Effector CD4-positive, alpha-beta T cell (primary cell): ENCODE measurements at places on chromosomes 12 and 14.
A peak's percentile ranks its signal among the peaks of the same experiment; 100 is the strongest.

DNA sequence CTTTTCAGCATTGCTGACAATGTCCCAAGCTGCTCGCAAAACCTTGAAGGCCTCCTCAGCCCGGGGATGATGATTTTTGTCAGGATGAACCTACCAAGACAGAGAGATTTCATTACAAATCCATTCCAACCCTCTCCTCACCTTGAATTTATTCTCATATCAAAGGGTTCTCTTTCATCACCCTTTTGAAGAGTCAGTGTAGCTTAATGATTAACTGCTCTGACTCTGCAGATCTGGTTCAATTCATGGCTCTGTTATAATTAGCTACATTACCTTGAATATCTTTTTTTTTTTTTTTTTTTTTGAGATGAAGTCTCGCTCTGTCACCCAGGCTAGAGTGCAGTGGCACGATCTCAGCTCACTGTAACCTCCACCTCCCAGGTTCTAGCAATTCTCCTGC is 5.6 kb downstream of the ORMDL2 start:
- DNase-seq, result no peak

DNA sequence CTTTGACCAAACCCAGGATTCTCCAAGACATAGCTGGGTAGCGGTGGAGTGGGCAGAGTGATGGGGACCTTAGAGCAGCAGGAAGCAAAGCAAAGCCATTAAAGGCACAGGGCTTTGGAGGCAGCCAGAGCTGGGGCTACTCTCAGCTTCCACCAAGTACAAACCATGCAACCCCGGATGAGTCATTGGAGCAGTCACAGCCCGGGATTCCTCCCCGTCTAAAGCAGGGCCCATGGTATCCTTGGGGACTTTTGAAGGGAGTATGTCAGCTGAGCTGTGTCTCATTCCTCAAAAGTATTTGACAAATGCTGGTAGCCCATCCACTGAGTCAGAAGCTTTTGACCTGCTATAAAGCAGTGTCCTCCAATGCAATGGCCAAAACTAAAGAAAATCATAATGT is 9.7 kb upstream of the IFI27 start:
- no peak for DNase-seq

GRCh38 chr12:55188974-55189556 is 31.8 kb upstream of the OR10A7 start:
- DNase-seq, result peak; percentile 27

DNA sequence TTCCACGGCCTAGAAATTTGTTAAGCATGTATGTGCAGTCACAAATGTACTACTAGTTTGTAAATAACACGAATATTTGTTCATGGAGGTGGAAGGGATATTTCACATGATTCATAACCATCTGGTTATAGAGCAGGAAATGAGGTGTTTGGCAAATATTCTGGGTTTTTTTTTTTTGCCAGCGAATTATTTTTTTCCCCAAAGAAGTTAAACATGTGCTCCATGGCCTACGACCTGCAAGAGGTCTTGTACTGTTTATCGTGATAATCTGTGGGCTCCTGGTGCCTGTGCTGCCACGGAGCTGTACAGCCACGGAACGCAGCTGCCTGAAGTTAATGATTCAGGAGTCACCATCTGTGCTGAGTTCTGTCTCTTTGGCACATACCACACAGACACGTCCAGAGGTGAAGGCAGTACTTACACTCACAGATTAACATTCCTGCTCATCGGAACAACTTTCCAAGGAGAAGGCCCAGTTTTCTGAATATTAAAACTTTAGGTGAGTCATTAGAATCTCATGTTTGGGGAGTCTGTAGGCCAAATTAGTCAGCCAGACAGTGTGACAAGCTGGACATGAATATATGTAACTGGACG is 156.3 kb downstream of the TMX1 start:
- DNase-seq, result no peak

DNA sequence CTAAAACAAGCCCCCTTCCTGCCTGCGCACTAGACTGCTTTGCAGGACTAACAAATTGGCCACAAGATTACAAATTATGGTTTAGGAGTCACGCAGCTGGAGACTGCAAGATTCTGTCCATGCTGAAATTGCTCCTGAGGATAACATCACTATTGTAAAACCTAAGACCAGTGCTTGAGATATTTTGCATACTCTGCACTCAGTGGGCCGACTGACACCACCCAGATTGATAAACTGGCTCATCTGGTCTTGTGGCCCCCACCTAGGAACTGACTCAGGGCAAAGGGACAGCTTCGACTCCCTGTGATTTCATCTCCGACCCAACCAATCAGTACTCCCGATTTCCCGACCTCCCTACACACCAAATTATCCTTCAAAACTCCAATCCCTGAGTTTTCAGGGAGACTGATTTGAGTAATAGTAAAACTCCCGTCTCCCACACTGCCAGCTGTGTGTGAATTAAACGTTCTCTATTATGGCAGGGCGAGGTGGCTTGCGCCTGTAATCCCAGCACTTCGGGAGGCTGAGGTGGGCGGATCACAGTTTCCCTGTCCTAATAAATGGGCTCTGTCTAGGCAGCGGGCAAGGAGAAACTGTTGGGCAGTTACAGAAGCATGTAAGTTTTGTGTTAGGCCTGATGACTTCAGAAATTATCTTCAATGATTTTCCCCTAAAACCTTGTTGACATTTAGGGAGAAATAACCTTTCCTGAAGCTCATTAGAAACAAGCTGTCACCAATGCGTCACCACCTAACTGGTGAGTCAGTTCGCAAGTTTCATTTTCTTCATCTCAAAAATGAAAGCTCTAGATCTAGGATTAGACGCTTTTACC is 5.3 kb upstream of the UBC start:
- peak; percentile 43 for DNase-seq

DNA sequence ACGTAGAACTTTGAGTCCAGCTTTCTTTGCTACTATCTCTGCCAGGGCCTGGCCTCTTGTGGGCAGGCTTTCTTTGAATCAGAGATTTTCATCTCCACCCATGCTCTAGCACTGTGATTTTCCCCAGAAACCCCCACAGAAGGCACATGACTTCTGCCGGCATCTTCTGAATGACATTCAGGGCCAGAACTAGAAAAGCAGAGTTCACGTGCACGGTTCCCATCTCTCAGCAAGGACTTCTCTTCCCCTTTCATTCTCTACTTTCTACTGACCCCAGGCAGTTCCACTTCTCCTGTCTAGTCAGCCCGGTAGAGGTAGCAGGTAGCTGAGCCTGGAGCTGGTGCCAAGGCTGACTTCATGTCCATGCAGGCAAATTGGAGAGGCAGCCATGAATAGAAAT is 26.9 kb downstream of the BATF start:
- no peak for DNase-seq

- DNase-seq, result no peak
These were observed 111.0 kb upstream of the HIF1A start for GRCh38 chr14:61584331-61584741.

DNA sequence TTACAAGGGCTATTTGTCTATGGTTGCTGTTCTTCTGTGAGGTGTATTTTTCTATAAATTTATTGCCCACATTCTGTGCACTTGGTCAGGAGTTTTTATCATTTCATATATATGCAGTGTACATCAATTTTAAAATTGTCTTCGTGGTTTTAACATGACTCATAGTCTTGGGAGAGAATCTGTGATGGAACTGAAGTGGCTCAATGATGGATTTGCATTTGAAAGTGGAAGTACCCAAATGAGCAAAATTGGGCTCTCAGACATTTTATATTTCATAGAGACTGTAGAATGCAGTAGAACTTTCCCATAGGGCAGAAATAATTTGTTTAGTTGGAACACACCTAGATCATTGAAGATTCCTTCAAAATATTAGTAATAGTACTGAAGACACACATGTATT is 1.9 kb upstream of the SCFD1 start:
- no peak for DNase-seq

DNA sequence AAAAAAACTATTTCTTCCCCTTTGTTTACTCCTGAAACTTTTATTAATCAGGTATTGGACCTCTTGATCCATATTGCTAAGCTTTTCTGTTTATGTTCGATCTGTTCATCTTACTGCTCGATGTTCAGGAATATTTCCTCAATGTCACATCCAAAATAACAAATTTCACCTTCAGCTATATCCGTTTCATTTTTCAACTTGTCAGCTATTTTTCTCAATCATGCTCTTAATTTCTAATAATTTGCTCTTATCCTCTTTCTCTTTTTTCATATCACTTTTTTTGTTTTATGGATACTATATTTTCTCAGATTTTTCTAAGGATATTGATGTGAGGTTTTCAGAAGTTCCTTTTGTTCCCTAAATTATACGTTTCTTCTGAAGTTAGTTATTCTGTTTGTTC is 29.8 kb downstream of the SLC38A4 start:
- no peak for DNase-seq

DNA sequence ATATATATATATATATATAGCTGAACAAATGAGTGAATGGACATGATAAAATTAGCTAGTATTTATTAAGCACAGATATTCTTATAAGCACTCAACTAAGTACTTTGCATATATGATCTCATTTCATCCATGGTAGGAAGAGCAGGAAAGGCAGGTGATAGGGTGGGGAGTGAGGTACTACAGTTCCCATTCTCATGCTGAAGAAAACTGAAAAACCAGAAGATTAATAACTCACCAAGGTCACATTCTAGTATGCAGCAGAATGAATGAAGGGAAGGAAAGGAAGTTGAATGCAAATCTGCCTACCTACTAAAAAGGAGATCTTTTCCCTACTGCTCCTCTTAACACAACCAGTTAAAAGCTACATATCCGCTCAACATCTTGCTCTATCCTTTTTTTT is 298.1 kb upstream of the TMPO start:
- no peak for DNase-seq

- DNase-seq, result no peak
These were observed 412.6 kb downstream of the MDGA2 start for GRCh38 chr14:47262801-47263200.

DNA sequence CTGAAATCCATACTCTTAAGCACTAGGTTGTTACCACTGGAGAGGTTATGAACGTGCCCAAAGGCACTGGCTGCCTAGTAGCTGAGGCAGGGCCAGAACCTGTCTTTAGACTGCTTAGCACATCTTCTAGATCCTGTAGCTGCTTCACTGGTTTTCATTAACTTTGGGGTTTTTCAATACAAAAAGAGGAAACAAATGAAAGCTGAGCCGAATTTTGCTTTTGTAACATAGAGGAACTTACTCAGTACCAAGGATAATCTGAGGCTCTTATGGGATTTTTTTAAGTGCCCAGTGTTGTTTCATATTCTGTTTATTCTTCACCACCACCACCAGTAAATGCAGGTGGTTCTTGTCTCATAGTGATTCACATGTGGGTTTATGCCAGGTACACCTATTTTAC is 396.1 kb downstream of the RAD51B start:
- no peak for DNase-seq

GRCh38 chr12:89213747-89214146 is 138.6 kb downstream of the DUSP6 start:
- no peak for DNase-seq

GRCh38 chr12:108701779-108702441 is 29.4 kb downstream of the CORO1C start:
- no peak for DNase-seq

- no peak for DNase-seq
These were observed 8.1 kb downstream of the PRPF40B start for GRCh38 chr12:49631336-49631907.

DNA sequence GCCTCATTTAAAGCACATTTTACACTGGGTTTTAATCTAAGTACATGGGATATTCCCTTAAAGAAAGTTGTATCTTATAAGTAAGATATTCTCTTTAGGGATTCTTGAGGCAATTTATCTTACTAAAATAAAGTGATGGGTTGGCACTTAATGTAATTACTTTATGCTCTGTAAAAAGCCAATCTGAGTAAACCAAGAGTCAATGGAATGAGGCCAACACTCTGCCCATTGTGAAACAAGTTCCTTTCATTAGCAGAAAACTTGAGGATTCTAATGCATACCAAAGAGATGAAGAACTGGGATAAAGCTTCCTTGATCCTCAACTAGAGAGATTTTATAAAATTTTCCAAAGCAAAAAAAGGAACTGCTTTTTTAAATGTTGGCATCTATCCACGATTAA is 121.2 kb downstream of the METTL25 start:
- no peak for DNase-seq

DNA sequence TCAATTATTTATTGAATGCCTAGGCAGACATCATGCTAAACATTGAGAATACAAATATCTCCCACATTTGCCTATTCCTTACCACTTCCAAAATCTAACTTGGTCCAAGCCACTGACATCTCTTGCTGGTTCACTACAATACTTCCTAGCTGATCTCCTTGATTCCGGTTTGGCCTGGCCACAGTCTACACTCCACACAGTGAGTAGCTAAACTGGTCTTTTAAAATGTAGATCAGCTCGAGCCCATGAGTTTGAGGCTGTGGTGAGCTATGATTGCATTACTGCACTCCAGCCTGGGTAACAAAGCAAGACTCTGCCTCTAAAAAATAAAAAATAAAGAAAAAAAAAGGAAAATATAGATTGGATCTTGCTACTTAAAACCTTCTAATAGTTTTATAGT is 7.6 kb upstream of the ATP5MC2 start:
- DNase-seq, result no peak

- no peak for DNase-seq
These were observed 167.3 kb downstream of the PLCZ1 start for GRCh38 chr12:18570543-18570942.

GRCh38 chr12:91743704-91744321 is 401.8 kb downstream of the BTG1 start:
- no peak for DNase-seq

- no peak for DNase-seq
These were observed 217.6 kb downstream of the EFCAB11 start for GRCh38 chr14:89736881-89737280.

GRCh38 chr12:74476234-74476633 is 61.4 kb upstream of the ATXN7L3B start:
- DNase-seq, result no peak

- no peak for DNase-seq
These were observed 38.5 kb downstream of the GNPTAB start for GRCh38 chr12:101792046-101792931.

DNA sequence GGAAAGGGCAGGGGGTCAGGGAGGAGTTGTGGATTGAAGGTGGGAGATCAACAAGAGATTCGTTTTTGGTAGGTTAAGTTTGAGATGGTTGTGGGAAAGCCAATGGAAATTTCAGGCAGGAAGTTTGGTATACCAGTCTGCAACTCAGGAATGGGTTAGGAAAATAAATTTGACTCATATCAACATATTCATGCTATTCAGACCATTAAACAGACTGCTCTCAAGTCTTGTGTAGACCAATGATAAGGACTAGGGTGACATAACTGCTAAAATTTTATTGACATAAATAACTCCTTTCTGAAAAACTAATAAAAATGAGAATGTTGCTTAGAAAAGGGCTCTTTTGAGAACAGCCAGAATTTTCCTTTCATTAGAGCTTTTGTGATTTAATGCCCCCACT is 60.0 kb downstream of the PLEKHA5 start:
- no peak for DNase-seq

GRCh38 chr12:6084261-6084968 is 40.1 kb downstream of the VWF start:
- DNase-seq, result no peak

- peak; percentile 48 for DNase-seq
These were observed 122.9 kb downstream of the PRKCH start for GRCh38 chr14:61444215-61444768.

- DNase-seq, result no peak
These were observed 27.9 kb downstream of the PCNX1 start for GRCh38 chr14:70935135-70935534.
